GM12891 (cell line): ENCODE measurements at places on chromosomes 1 and 21.

GRCh38 chr21:28253338-28253737 is 739.3 kb downstream of the LTN1 start:
- DNase-seq, result no peak

GRCh38 chr1:145975216-145975615 is 10.7 kb downstream of the POLR3GL start:
- no peak for DNase-seq

GRCh38 chr1:193321242-193321840 is 134.9 kb upstream of the B3GALT2 start:
- no peak for DNase-seq

DNA sequence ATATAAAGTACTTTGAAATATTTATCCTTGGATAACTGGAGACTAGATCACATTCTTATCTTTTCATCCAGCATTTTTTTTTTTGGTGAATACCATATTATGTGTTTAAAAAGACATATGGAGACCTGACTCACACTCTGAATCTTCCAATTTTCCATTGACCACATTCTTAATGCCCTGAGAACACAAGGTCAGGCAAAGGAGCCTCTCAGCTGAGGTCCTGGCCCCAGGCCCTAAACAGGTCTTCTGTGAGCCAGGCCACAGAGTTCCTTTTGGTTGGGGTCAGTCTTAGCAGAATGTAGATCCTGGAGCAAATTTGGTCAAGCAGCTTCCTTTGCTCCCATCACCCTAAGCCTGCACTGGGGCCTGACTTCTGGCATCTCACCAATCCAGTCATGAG is 390.1 kb upstream of the ST6GALNAC5 start:
- DNase-seq, result no peak

GRCh38 chr1:112247036-112247597 is 148.9 kb upstream of the CTTNBP2NL start:
- DNase-seq, result no peak

DNA sequence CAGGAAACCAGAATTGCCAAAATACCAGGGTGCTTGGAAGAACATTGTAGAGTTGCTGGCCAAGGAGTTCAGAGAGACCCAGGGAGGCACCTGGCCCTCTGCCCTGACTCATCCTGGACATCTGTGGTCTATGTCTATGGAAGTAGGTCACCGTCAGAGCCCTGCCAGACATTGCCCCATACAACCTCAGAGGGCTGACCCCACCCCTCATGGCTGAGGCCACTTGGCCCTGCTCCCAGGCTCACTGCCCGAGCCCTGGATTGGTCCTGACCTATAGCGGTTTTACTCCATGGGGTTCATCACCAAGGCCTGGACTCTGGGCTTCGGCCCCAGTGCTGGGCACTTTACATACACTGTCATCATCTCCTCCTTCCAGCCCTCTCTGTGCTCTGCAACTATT is 233.1 kb downstream of the PTPRU start:
- DNase-seq, result no peak

- DNase-seq, result no peak
Observed at GRCh38 chr1:25105836-25106235, 126.5 kb downstream of the SYF2 start.

GRCh38 chr1:27166929-27167328 is 12.0 kb upstream of the SLC9A1 start:
- no peak for DNase-seq

- no peak for DNase-seq
Observed at GRCh38 chr1:67898033-67898726, 64.9 kb upstream of the GNG12 start.

DNA sequence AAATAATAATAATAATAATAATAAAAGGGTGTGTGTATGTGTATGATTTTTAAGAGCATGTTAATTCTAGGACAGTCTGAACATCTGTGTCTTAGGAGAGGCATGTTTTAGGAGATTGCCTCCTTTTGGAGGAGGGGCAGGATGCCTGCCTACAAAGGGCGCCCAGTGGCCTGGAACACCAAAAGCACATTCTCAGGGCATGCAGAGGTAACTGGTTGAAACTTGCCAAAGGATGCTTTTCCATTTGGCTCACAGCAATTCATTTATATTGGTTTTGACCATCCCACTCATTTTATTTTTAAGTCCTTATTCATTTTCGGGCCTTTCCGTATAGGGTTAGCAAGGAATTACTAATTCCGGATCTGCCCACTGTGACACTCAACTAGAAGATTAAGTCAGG is 21.1 kb upstream of the LAMC2 start:
- DNase-seq, result no peak

DNA sequence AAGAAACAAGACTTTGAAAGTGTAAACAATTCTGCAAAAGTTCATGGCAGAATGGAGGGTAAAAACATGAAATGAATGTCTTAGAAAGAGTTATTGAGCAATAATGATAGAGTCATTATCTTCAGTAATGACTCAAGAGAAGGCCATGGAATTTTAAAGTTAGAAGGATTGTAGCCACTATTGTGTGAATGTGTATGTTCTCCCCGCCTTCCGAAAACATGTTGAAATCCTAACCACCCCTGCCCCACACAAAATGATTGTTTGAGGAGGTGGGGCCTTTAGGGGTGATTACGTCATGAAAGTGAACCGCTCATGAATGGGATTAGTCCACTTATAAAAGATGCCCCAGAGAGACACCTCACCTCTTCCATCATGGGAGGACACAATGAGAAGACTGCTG is 93.8 kb upstream of the CCDC190 start:
- DNase-seq, result no peak
